Activated CD8-positive, alpha-beta T cell treated with anti-CD3 and anti-CD28 coated beads for 36 hours (primary cell): ENCODE measurements at places on chromosomes 12 and 14.
A peak's percentile ranks its signal among the peaks of the same experiment; 100 is the strongest.

- no peak overlapping the region for H3K4me3 ChIP-seq
- DNase-seq, result no peak
- peaks cover 3% of the 10 kb centered on the region for H3K27me3 ChIP-seq
- H3K4me1 ChIP-seq, result no peaks in the 10 kb centered on the region
Observed at GRCh38 chr12:25456474-25456873, 96.6 kb downstream of the LMNTD1 start.

GRCh38 chr12:47408171-47408871 is 297.5 kb downstream of the RPAP3 start:
- no peak overlapping the region for H3K4me3 ChIP-seq
- DNase-seq, result peak; percentile 59

GRCh38 chr14:100473249-100473648 is 114.0 kb downstream of the BEGAIN start:
- H3K27ac ChIP-seq, result no peak overlapping the region
- no peak overlapping the region for H3K4me3 ChIP-seq
- no peaks in the 10 kb centered on the region for H3K36me3 ChIP-seq
- H3K4me1 ChIP-seq, result peaks cover 7% of the 10 kb centered on the region
- no peaks in the 10 kb centered on the region for H3K27me3 ChIP-seq

DNA sequence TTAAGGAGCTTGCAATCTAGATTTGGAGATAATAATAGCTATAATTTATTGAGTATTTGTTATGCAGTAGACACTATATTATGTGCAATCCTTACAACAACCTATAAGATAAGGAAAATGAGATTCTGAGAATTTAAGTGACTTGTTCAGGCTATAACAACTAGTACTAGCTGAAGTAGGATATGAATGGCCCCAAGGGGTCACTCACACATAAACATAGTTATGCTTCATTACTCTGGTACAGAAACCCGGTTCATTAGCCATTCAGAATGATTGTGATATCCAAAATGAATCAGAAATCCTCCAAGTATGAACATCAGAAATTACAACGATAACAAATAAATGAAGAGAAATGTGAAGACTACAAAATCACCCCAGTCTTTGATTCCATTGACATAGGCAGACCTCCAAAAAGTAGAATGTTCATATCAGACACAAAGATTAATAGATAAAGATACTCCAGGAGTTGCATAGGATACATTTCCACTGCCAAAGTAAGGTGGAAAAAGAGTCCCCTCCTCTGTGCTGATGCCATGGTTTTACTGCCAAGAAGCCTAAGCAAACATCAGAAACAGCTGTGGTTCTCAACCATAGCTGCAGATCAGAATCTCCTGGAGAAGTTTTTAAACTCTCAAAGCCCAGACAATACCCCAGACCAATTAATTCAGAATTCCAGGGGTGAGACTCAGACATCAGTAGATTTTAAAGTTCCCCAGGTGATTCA is 8.6 kb upstream of the NID2 start:
- H3K27ac ChIP-seq, result no peak overlapping the region
- H3K4me1 ChIP-seq, result peaks cover 4% of the 10 kb centered on the region
- no peak for DNase-seq
- H3K27me3 ChIP-seq, result peaks cover 4% of the 10 kb centered on the region
- H3K36me3 ChIP-seq, result no peaks in the 10 kb centered on the region

GRCh38 chr12:64390275-64390851 is at the start of gene C12orf56:
Gene C12orf56 (minus strand): TSS chr12:64390758. CDS start chr12:64390565, 193 bp downstream.
- H3K27me3 ChIP-seq, result peaks cover 11% of the 10 kb centered on the region
- H3K27ac ChIP-seq, result peak within 1 kb of the TSS; percentile 30
- H3K4me3 ChIP-seq, result peak within 1 kb of the TSS; percentile 67
- H3K4me1 ChIP-seq, result peaks cover 16% of the 10 kb centered on the region
- no peaks in the 10 kb centered on the region for H3K36me3 ChIP-seq
- peak; percentile 40 for DNase-seq

GRCh38 chr14:22200977-22201605 is 387.9 kb downstream of the DAD1 start:
- DNase-seq, result peak; percentile 3
- no peak overlapping the region for H3K27ac ChIP-seq
- H3K36me3 ChIP-seq, result no peaks in the 10 kb centered on the region
- no peak overlapping the region for H3K4me3 ChIP-seq
- H3K27me3 ChIP-seq, result no peaks in the 10 kb centered on the region

DNA sequence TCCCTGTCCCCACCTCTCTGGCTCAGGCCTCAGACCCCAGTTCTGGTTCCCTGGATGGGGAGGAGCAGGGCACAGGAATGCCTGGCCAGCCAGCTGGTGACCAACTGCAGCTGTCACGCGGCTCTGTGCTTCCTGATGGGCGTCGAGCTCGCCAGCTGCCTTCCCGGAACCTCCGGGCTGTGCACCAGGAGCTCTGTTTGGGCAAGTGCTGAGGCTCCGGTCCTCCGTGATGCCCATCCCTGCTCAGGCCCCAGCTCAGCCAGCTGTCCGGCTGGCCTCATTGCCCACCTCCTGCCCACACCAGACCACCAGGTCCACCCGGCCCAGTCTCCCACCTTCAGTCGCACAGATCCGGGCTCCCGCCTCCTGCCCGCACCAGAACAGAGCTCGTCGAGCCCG is 4.8 kb downstream of the IFFO1 start:
- peaks cover 39% of the 10 kb centered on the region for H3K4me1 ChIP-seq
- DNase-seq, result no peak
- peaks cover 19% of the 10 kb centered on the region for H3K36me3 ChIP-seq
- H3K27ac ChIP-seq, result no peak overlapping the region
- H3K27me3 ChIP-seq, result no peaks in the 10 kb centered on the region

DNA sequence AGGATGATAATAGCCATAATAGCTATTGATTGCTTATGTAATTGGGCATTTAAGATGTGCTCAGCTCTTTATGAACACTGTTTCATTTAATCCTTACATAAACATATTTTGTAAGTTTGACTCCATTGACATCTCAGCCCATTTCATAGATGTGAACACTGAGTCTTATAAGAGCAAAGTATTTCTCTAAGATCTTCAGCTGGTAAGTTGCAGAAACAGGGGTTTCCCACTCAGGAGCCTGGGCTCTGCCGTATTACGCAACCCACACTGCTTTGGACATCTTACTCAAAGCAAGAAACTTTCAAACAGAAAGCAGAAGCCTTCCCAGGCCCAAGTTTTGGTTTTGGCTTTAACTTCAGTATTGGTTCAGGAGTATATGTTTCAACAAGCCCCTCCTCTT is 705.1 kb downstream of the MED13L start:
- no peaks in the 10 kb centered on the region for H3K27me3 ChIP-seq
- no peaks in the 10 kb centered on the region for H3K36me3 ChIP-seq
- no peak for DNase-seq

DNA sequence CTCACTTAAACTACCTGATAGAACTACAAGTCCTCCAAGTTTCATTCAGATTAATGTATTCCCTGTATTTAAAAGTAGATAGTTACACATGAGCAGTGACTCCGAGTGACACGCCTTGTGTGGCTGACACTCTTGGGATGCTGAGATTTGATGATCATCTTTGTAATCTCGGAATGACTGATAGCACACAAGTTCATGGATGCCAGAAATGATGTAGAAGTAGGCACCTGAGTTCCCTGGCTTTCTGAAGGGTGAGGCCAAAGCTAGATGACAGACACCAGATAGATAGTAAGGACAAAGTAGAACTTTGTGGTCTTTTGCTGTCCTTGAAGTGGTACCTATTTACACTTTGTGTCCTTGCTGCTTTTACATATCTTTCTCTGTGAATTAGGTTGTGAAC is 491.2 kb downstream of the PCNX1 start:
- H3K27ac ChIP-seq, result peak overlapping the region; percentile 72
- H3K4me1 ChIP-seq, result peaks cover 50% of the 10 kb centered on the region

GRCh38 chr12:49093792-49094159 is 825 bp downstream of the DHH start:
- no peak for DNase-seq
- H3K4me3 ChIP-seq, result no peak overlapping the region
- H3K4me1 ChIP-seq, result peaks cover 35% of the 10 kb centered on the region
- peaks cover 5% of the 10 kb centered on the region for H3K36me3 ChIP-seq
- H3K27me3 ChIP-seq, result peaks cover 56% of the 10 kb centered on the region

DNA sequence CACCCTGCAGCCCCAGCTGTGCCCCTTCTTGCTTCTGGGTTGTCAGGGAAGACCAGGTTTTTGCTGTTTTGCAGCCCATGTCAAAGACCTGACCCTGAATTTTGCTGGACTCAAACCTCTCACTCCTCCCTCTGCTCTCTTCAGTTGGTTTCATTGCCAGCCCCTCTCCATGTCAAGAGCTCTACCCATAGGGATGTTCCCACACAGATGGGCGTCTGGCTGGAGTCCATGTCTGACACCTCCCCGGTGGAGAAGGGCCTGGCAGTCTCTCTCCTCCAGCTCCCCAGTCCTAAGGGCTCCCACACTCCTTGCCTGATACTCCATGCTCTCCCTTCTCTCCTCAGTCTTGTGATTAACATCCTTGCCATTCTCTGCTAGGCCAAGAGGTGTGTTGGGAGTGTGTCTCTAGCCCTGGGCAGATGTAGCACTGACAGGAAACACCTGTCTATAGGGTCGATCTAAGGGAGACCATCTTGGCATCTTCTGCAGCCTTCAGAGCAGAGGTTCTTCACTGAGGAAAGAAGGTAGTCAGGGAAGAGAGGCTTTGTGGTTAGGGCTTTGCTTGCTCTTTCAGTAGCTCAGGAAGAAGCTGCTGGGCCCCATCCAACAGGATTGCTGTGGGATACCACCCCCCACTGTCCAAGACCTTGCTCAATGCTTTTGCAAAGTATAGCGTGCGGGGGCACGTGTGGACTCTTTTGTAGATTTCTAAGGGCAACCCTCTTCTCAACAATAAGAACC is 4.7 kb downstream of the ASIC1 start:
- H3K36me3 ChIP-seq, result peaks cover 20% of the 10 kb centered on the region
- peaks cover 28% of the 10 kb centered on the region for H3K4me1 ChIP-seq
- no peak overlapping the region for H3K4me3 ChIP-seq
- DNase-seq, result no peak
- peaks cover under 1% of the 10 kb centered on the region for H3K27me3 ChIP-seq

DNA sequence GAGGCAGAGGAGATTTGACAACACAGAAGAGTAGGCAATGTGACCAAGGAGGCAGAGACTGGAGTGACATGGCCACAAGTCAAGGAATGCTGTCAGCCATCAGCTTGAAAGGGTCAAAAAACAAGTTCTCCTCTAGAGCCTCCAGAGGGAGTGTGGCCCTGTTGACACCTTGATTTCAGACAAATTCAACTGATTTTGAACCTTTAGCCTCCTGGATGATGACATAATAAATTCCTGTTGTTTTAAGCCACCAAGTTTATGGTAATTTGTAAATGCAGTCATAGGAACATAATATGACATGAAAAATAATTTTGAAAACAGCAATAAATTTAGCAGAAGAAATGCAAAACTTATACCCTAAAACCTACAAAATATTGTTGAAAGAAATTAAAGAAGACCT is 8.5 kb upstream of the NGDN start:
- H3K27me3 ChIP-seq, result peaks cover 8% of the 10 kb centered on the region
- H3K36me3 ChIP-seq, result no peaks in the 10 kb centered on the region
- DNase-seq, result no peak
- H3K27ac ChIP-seq, result no peak overlapping the region
- no peaks in the 10 kb centered on the region for H3K4me1 ChIP-seq
- H3K4me3 ChIP-seq, result no peak overlapping the region

DNA sequence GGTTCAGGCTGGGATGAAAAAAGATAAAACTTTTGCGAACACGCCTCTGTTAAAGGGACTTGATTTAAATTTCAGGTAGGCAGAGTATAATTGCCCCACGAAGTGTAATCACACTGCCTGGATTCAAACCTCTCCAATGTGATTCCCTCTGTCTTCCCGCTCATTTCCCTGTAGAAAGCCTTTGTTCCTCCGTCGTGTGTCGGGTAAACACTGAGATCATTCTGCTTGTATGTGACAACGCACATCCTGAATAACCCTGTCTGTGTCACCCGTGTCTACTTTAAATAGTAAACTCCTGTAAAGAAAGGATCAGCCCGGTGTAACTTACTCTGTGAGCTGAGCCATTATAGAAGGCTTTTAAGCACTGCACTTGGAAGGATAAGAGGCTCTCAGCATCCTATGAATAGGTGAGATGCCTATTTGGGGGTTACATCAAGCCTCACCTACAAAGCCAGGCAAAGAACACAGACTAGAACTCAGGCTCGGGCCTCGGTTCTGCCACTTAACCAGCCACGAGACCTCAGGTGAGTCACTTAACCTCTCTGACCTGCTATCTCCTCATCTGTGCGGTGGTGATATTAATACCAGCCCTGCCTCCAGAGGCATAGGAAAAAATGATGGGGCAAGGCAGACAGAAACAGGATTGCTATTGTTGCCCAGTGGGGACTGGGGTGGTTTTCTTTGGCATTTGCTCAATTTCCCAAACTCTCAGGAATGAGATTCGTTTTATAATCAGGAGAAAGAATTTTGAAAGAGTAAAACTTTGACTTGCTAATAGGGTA is 74.2 kb downstream of the RBM19 start:
- peaks cover 34% of the 10 kb centered on the region for H3K36me3 ChIP-seq
- no peak overlapping the region for H3K27ac ChIP-seq
- no peak overlapping the region for H3K4me3 ChIP-seq
- H3K27me3 ChIP-seq, result no peaks in the 10 kb centered on the region

DNA sequence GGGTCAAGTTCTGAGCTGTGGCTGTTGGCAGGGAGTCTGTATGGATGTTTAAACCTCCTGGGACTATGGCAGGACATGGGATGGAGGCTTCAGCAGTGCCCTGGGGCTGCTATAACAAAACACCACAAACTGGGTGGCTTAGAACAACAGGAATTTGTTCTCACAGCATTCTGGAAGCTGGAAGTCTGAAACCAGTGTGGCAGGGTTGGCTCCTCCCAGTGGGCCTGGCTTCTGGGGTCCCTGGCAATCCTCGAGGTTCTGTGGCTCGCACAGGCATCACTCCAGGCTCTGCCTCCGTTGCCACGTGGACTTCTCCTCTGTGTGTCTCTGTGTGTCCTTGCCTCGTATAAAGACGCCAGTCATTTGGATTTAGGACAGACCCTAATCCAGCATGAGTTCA is 39.9 kb downstream of the FZD10 start:
- no peak overlapping the region for H3K4me3 ChIP-seq
- H3K4me1 ChIP-seq, result no peaks in the 10 kb centered on the region
- peaks cover 2% of the 10 kb centered on the region for H3K27me3 ChIP-seq
- no peaks in the 10 kb centered on the region for H3K36me3 ChIP-seq
- H3K27ac ChIP-seq, result no peak overlapping the region

DNA sequence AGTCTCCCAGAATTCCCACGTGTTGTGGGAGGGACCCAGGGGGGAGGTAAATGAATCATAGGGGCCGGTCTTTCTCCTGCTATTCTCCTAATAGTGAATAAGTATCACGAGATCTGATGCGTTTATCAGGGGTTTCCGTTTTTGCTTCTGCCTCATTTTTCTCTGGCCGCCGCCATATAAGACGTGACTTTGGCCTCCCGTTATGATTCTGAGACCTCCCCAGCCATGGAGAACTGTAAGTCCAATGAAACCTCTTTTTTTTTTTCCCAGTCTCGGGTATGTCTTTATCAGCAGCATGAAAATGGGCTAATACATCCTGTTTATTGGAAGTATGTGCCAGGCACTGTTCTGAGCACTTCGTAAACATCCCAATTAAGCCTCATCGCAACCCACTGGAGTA is 788 bp downstream of the KRT72 start:
- H3K4me1 ChIP-seq, result peaks cover 30% of the 10 kb centered on the region
- DNase-seq, result no peak
- H3K4me3 ChIP-seq, result no peak overlapping the region
- H3K27ac ChIP-seq, result no peak overlapping the region
